ENCODE measurements at places on chromosomes 5 and 9.

DNA sequence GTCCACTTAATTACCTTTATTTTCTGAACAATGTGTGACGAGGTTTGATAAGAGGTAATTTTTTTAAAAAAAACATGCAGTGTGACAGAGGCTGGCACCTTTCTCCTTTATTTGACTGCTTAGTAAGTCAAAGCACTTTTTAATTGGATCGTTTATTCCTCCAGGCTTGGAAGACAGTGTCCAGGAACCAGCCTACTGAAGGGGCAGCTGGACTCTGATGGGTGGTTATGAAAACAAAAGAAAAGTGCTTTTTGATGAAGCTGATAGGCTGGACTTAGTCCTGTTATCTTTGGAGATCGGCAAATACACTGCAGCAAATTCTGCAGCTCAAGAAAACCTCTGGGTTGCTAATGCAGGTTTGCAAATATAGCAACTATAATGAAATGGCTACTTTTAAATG lies 141.7 kb downstream of the DCP2 start:
- DNase-seq: no peak

DNA sequence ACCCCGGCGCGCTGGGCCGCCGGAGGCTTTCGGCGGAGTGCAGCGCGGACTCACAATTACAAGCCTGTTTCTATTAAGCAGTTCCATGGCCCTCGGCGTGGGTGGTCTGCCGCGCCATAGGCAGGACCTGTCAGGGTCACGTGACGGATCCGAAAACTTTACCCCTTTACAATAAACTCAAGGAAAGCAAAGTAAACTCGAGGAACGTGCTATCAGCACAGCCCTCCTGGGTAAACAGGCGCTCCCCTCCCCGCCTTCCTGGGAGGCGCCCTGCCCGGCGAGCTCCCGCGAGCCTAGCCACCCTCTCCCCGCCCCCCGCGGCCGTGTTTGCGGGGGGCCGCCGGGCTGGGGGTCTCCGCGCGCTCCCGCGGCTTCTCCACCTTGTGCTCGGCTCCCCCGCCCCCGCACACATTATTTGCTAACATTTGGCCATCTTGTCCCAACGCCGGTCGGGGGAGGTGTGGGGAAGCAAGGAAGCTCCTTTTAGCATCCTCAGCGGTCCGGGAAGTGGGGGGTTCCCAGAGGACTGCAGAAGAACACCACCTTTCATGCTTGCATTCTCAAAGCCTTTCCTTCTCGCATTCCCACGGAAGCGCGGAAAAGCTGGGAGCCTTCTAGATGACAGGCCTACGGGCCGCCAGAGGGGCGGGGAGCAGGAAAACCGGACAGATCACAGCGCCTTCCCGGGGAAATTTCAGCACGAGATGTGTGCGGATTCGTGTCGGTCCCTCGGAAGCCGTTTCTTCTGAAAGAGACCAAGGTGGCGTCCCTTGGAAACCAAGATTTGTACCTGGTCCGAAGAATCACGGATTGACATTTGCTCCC lies at the start of gene PTCH1:
PTCH1 (minus strand) TSS at position 238 of the 825 bp plus-strand sequence.
- DNase-seq: peak; percentile 63

DNA sequence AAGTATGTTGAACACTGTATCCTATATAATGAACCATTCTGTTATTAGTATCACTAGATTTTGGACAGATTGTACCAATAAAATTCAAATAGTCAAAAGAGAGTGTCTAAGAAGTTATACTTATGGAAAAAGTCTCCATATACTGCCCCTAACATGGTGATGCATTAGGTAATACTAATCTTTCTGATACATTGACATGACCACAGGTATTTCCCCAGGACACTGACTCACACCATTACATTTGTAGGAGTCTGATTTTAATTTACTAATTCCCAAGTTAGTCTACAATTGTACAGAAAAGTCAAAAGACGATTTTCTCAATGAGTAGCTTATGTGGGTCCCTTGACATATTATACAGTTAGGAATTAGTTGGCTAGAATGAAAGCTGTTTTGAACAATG lies 593.8 kb downstream of the ISL1 start:
- DNase-seq: no peak

- DNase-seq: no peak
Measured at GRCh38 chr9:128077847-128078503, 9.9 kb downstream of the SLC25A25 start.

DNA sequence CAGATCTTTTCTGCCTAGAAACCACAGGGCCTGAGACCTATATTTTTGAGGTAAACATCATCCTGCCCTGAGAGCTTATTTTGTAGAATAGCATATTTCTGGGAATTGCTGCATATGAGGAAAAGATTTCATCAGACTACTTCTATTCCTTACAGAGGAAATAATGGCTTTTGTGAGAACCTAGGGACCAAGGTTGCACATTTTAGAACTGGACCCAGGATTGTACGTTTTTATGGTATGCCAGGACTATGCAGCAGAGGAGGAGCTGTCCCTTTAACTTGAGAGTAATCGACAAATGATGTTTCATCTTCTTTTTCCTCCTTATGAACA lies 2.2 kb upstream of the ALDH1A1 start:
- no peak for DNase-seq

- no peak for DNase-seq
Measured at GRCh38 chr5:55227664-55228430, 732 bp upstream of the MCIDAS start.

- DNase-seq: no peak
Measured at GRCh38 chr9:113563826-113564497, 100.4 kb downstream of the RGS3 start.

DNA sequence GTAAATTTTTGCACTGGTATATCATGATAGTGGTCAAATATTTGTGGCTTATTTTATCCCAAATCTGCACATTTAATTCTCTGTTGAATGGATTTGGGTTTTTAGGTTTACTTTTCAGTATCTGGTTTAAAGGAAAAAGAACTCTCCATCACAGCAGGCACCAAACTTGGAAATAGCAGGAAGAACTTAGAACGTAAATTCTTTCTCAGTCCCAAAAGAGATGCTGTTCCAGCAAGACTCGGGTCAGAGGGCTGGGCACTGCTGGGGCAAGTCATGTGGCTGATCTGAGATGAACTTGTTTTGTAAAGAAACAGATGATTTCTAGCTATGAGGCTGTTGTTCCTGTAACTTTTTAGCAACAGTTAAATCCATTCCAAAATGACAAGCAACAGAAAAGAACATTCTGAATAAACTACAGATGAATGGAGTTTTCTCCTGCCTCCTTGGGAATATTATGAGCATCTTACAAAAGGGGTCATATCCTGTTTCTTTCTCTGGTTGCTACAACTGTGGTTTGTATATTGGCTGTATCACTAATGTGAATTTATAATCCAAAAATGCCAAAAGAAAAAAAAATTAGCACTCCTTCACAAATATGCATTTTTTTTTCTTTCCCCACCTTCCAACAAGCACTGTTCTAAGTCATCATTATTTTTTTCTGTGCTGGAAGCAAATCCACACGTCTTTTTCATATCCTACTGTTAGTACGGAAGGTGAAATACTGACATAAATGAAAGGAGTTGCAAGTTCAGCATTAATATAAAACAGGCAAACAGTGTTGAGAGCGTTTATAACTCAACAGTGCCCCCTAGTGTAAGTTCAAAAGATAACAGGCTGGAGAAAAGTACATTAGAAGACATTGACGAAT lies 31.1 kb downstream of the OR2K2 start:
- DNase-seq: peak; percentile 72

GRCh38 chr5:119405419-119405818 lies 46.9 kb upstream of the HSD17B4 start:
- DNase-seq: no peak

DNA sequence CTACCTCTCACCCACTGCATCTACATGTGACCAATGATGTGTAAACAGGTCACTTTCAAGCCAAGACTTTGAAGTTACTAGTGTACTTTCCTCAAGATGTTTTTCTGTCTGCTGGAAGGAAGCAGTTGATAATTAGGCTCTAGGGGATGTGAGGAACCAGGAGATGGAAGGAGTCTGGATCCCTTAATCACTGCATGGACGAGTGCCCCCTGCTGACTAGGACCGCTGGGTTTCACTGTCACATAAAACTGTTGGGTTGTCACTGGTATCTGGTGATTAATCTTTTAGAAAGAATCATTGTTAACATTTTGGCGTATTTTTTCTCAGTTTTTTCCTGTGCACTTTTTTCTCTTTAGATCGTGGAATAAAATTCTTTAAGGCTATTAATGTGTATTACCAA lies 79.5 kb downstream of the SREK1 start:
- no peak for DNase-seq

Data from iris pigment epithelial cell (primary cell).